M059J (cell line): ENCODE measurements at places on chromosomes 2 and 18. TPM values are rescaled to one million over a fixed set of nuclear protein-coding genes. Genes with fewer than 3 reads are reported as not detected.

CKAP2L gene
- total RNA-seq = 23.0 and 24.0 TPM in 2 replicates

DNA sequence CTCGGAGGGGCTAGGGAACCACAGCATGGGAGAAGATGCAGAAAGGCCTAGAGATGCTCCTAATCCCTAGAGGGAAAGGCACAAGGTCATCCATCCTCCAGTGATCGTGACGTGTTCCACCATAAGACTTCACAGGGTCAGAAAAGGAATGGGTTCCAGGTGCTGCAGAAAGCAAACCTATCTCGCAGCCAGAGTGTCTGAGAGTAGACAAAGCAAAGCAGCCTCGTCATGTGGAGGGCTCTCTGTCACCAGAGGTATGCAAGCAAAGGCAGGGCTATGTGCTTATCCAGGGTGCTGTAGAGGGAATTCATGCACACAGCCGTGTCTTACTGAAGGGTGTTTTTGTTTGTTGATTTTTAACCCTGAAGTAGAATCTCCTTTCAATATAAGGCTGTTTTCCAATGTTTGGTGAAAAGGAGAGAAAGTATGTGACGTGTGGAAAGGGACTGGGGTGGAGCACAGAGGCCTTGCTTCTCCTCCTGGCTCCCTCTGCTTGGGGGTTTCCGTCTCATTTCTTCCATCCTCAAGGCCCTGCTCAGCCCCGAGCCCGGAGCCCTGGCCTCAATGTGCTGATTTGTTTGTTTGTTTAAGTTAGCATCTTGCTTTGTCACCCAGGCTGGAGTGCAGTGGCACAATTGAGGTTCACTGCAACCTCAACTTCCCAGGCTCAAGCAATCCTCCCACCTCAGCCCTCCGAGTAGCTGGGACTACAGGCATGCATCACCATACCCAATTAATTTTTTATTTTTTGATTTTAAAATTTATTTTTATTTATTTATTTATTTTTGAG, 3.0 kb downstream of the GPR55 start:
- no peak for DNase-seq

IFIH1 gene
- total RNA-seq = 70.9 and 90.2 TPM in 2 replicates

GRCh38 chr2:170782673-170783072, 12.5 kb downstream of the ERICH2 start:
- DNase-seq = no peak

FAP gene
- 22.8 and 31.9 TPM in 2 replicates for total RNA-seq
